ENCODE measurements at places on chromosomes 2 and 18.

- DNase-seq, result no peak
These were observed 38.4 kb upstream of the GAREM1 start for GRCh38 chr18:32509111-32509510.

- DNase-seq, result no peak
These were observed 161.7 kb upstream of the MYT1L start for GRCh38 chr2:2492800-2493199.

DNA sequence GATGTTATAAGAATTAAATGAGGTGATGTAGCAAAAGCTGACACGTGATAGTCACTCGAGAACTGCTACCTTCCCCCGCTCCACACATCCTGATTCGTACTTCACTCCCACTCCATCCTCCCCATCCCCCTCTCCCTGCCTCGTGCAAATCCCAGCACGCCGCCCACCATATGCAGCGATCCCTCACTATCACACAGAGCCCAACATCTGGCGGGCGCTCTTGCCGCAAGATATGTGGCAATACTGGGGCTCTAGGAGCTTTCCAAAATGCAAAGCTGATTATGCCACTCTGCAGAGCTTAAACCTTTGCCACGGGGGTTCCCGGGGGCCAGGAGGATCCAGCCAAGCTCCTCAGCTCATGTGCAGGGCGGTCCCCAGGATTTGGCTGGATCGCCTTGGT, 37.4 kb downstream of the DNMT3A start:
- no peak for DNase-seq

DNA sequence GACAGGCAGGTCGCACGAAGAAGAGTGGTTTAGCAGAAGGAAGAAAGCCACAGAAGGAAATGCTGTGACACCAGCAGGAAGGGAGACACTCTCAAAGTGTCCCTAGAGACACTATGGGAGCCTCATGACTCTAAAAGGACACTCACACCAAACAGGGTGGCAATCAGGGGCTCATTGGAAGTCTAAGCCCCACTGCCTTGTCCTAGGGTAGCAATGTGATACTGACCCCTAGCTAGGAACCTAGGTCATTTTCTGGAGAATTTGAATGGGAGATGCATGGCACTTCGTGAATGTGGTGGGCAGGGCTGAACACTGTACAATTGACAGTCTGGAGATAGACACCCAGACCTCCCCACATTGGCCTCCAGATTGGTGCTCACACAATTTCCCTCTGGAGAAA, 385.0 kb downstream of the EIPR1 start:
- no peak for DNase-seq

- no peak for DNase-seq
These were observed 1.8 kb upstream of the KCNE4 start for GRCh38 chr2:223050188-223050587.

- no peak for DNase-seq
These were observed 7.3 kb downstream of the NAPG start for GRCh38 chr18:10533111-10533510.

DNA sequence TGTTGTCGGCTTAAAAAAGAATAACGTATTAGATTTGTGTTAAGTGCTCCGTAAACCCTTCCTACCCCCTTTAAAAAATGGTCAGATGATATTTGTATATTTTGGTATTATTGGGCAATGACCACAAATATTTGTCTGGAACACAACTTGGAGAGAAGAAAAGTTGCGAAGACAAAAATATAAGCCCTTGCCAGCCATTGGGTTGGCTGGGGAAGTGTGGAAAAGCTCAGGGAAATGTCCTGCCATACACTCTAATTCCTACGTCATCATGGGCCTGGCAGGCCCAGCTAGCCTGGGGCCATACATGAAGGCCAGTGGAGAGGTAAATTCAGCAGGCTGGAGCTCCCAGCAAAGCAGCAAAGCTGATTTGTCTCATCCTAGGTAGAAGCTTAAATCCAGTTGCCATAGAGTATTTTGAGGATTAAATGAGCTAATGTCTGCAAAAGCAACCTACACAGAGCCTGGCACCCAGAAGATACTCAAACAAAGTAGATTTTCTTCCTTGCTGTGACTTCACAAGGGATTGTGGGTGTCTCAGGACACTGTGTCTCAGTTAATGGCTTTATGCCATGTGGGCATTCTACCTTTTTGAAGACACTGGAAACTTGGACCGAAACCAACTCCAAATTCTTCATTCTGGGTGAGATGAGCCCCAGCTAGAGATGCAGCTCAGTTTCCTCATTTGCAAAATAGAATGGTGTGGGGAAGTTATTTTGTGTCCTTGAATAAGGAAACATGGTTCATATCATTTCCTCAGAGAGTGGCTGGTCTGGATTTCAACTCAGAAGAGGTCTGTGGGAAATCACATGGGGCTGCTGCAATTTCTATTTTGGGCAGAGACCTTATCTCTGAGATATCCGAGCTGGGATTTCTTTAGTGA, 87.9 kb upstream of the MAP4K3 start:
- DNase-seq, result no peak

GRCh38 chr2:144349674-144350073, 170.2 kb downstream of the ZEB2 start:
- no peak for DNase-seq

DNA sequence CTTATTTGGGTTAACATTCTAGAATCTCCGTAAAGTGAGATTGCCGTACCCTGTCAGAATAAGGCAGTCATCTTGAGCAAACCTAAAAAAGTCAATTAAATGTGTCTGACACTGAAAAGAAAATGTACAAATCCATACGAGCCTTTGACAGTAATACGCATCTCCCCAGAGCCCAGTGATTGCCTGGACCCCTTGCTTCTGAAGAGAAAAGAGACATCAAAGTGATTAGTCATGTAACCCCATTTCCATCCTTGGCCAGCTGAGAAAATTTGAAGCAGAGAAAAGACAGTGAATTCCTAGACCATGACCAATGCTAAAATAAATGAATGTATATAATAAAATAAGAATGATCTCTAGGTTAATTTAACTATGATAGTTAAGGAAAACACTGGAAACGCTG, 1499.4 kb downstream of the SUCLG1 start:
- no peak for DNase-seq

DNA sequence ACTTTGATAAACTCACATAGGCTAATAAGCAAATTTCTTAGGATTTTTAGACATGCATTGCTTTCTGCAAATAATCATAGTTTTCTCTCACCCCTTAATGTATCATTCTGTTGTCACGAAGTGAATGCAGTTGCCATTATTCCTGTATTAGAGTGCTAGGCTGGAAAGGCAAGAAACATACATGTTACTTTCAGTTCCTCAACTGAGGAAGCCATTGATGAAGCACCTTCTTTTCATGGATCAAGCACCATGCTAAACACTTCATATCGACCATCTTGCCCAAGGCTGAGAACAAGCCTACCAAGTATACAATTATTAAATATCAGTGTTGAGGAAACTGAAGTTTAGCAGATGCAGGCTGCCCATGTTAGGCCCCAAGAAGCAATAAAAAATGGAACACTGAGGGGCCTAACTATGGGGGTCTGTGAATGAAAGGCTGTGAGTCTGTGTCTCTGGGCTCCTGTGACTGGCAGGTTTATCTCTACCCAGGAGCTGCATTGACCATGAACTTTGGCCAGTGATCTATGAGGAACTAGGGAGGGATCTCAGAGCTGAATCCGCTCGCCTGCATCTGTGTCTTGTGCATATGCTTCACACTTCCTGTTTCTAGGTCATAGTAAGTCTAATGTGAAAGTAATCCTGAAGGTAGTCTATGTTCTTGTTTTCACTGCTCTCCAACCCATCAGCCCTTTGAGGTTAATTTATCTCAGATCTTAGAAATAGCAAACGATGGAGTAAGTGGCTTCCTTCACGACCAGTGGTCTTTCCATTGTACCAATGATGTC, 16.0 kb upstream of the TSPYL6 start:
- no peak for DNase-seq

DNA sequence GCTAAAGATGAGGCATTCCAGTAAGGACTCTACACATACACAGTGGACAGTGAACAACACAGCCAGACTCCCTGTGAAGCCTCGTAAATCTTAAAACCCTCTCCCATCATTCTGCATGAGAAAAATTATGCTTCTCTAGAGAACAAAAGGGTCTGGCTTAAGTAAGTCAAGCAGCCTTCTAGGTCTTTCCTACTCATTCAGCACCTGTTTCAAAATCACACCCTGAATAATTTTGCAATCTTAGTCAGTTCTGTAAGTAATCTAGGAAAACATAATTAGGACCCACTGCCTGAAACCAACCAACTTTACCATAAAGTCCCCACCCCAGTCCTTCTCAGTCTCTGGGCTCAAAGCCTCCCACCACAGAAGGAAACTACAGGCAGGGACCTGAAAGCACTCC, 19.7 kb downstream of the IAH1 start:
- DNase-seq, result no peak

DNA sequence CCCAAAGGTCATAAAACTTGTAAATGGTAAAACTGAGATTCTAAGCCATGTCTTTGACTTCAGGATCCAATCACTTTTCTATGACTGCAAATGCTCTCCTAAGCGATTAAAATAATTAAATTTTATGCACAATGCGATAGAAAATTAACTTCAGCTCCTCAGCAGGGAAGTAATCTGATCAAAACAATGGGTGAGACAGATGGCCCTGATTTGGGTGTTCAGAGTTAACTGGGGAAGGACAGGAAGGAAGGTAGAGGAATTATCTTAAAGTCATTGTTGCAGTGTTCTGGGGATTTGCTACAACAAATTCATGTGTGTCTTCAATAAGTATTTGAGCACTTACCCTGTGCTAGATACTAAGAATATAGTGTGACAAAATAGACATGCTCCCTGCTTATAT, 446.0 kb upstream of the MEX3C start:
- no peak for DNase-seq

Data from activated CD4-positive, alpha-beta T cell treated with anti-CD3 and anti-CD28 coated beads, Interleukin-2, amount 50 U/mL, for 24 hours (primary cell).